ENCODE measurements at places on chromosomes 2 and 18.

DNA sequence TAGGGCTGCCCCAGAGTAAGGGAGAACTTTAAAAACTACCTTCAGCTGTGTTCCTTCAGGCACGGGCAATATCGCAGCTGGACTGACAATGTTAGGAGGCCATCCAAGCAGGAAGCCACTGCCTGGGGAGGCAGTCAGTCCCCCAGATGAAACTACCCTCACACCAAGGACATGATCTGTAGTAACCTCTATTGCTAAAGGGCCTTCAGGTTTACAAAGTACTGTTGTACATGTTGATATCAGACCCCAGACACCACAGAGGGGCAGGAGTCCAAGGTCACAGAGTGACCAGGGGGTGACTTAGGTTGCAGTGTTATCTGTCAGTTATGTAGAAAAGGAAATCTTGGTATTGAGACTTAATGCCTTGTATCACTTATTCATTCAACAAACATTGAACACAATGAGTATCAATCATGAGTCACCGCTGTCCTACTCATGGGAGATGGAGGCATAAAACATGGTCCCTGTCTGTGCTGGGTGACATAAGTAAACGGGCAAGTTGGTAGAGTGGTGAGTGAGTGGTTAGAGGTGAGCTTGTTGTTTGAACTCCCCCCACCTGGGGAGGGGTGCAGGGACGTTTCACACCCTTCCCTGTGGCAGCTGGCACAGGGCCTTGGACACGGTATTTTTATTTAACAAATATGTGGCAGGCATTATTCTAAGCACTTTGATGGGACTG is 7.1 kb downstream of the CABLES1 start:
- DNase-seq: no peak

GRCh38 chr2:44218771-44219170 is 50.1 kb downstream of the PPM1B start:
- no peak for DNase-seq

GRCh38 chr2:160028431-160029269 is 33.8 kb downstream of the PLA2R1 start:
- DNase-seq: no peak

GRCh38 chr2:174892546-174892945 is 112.6 kb downstream of the CHN1 start:
- DNase-seq: no peak

GRCh38 chr2:233131936-233132720 is 72.0 kb downstream of the INPP5D start:
- DNase-seq: no peak

- no peak for DNase-seq
Measured at GRCh38 chr2:99861376-99861760, 281.0 kb downstream of the AFF3 start.

Data from stimulated activated naive CD4-positive, alpha-beta T cell (primary cell).